Activated naive CD4-positive, alpha-beta T cell treated with anti-CD3 and anti-CD28 coated beads, Interleukin-2, amount 50 U/mL, for 72 hours (primary cell): ENCODE measurements at places on chromosomes 2 and 18. TPM values are rescaled to one million over a fixed set of nuclear protein-coding genes. Genes with fewer than 3 reads are reported as not detected.

The PXDN gene
- 0.14 TPM for total RNA-seq

The NYAP2 gene
- 0.04 TPM for total RNA-seq

The CRIM1 gene
- 4.2 TPM for total RNA-seq

The SP100 gene
- 139 TPM for total RNA-seq

The WIPF1 gene
- 262 TPM for total RNA-seq

The TBC1D8 gene
- 2.6 TPM for total RNA-seq

The SLC8A1 gene
- total RNA-seq, result 0.64 TPM

The GALNT5 gene
- 0.10 TPM for total RNA-seq

The LIPG gene
- total RNA-seq, result 0.60 TPM

The DSG1 gene
- not detected for total RNA-seq

The TM4SF20 gene
- not detected for total RNA-seq

The UBE2F gene
- total RNA-seq, result 64.5 TPM

The CROCC2 gene
- total RNA-seq, result not detected

The PSMD1 gene
- total RNA-seq, result 99.7 TPM

The CD8A gene
- 1.7 TPM for total RNA-seq

The CTLA4 gene
- 55.0 TPM for total RNA-seq

The TXNDC2 gene
- total RNA-seq, result not detected

The HSBP1L1 gene
- total RNA-seq, result 5.9 TPM

The C1QL2 gene
- not detected for total RNA-seq

The TGFA gene
- total RNA-seq, result 1.8 TPM

The SERPINB7 gene
- total RNA-seq, result not detected

The SCN2A gene
- 0.11 TPM for total RNA-seq
